ENCODE measurements at places on chromosomes 16 and 17.
A peak's percentile ranks its signal among the peaks of the same experiment; 100 is the strongest.

GRCh38 chr17:74770498-74771318, 5.4 kb downstream of the NAT9 start:
- peak; percentile 78 for DNase-seq

- no peak for DNase-seq
These were observed 213.5 kb downstream of the RAB11FIP4 start for GRCh38 chr17:31604936-31605335.

DNA sequence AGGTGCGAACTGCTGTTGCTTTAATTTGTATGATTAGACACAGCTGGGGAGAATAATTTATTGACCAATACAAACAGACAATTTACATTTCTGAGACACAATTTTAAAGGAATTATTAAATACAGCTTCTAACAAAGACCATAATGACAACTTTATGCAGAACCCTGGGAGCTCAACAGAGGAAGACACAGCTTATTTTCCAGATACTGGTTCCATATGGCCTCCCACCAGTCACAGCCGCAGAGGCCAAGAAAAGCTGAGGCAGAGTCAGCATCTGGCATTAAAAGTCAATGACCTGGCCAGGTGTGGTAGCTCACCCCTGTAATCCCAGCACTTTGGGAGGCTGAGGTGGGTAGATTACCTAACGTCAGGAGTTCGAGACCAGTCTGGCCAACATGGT, 66.1 kb upstream of the BCAR1 start:
- no peak for DNase-seq

GRCh38 chr17:77737442-77738265, 220.8 kb upstream of the TNRC6C start:
- DNase-seq = peak; percentile 8

DNA sequence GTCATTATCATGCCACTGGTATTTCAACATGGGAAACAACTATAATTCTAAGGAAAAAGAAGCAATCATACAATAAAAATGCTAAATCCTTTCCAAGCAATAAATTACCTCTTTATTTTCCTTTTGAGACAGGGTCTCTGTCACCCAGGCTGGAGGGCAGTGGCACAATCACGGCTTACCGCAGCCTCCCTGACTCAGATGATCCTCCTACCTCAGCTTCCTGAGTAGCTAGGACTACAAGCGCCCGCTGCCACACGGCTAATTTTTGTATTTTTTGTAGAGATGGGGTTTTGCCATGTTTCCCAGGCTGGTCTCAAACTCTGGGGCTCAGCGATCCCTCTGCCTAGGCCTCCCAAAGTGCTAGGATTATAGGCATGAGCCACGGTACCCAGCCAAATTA, 24.1 kb downstream of the CNOT1 start:
- no peak for DNase-seq

- no peak for DNase-seq
These were observed 26.7 kb downstream of the CDK5RAP3 start for GRCh38 chr17:47997586-47997985.

- DNase-seq = no peak
These were observed 245.0 kb downstream of the KCNJ2 start for GRCh38 chr17:70414300-70414699.

DNA sequence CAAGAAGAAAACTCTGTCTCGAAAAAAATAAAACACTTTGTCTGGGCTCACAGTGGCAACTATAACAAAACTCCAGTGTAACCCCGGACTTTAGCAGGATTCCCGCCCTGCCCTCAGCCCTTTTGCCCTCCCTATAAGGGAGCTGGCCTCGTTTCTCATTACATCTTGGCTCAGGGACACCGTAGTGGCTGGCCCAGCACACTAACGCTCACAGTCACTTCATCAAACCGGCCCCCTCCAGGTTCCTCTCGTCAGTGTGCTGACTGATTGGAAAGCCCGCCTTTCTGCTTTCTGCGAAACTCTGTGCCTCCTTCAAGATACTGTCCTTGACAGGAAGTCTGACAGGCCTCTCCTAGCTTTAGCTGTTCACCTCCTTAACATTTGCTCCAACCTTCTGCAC, 11.2 kb upstream of the MYO1C start:
- DNase-seq = no peak

DNA sequence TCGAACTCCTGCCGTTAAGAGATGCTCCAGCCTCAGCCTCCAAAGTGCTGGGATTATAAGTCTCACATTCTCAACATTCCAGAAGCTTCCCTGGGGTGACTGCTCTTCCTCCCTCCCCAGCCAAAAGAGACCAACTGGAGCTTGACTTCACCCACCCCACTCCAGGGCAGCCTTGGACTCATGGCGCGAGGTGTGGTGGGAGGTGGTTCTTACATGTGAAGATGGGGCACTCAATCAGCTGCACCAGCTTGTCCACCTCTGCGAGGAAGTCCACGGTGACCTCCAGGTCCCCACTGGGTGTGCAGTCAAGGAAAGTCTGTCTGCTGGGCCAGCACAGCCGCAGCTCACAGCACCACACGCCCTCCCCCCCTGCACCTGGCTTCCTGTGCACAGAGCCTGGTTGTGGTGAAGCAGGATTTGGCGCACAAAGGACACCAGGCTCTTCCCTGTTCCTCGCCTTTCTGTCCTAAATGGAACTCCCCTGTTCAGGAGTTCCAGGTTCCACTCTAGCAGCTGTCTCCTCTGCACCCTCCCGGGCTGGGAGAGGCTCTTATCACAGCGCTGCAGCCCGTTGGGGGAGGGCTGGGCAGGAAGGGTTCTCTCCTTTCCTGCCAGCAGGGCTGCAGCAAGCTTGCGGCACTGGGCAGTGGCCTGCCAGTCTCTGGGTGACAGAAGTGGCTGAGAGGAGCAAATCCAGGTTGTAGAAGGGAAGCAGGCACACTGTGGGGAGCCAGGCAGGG, 9.6 kb upstream of the MTSS2 start:
- DNase-seq = no peak

DNA sequence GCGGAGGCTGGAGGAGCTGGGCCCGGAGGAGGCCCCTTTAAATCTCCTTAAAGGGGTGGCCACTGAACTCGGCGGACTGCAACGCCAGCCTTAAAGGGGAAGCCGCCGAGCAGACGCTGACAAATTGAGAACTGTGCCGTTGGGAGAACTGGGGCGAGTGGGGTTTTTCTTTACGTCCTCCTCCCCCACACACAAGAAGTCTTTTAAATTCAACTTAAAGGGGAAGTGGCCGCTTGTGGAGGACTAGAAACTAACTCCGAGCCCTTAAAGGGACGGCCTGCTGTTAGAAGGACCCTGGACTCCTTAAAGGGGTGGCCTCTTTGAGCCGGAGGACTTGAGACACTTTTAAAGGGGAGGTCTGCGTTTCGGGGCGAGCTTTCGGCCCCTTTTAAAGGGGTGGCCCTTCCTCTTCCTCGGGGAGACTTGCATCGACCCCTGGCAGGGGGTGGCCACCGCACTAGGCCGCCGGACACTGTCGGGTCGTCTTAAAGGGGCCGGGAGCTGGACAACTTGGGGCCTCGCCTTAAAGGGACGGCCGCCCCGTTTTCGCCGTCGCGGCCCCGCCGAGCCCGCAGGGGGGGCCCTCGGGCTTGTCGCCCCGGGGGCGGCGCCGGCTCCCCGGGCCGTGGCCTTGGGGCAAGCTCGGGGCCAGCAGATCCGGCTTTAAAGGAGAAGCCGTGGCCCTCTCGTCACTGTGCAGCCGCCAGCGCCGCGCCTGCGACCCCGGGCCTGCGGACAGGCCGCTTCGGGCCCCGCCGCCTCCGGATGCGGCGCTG, 688 bp downstream of the FBRS start:
- DNase-seq = peak; percentile 75

DNA sequence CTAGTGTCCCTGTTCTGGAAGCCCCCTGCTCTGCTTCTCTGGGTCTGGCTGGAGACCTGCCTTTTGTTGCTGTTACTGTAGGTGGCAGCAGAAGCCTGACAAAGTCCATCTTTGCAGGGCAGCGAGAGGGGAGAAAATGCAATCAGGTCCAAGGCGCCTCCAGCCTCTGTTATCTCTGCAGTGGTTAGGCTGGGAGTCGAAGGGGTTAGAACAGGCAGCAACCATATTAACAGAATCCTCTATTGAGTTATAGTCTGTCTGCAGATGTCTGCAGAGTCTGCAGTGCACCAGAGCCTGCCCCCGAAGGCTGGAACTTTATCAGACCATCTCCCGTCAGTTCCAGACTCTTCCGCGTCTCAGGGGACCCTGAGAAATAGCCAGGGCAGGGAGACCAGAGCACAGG, 404.9 kb upstream of the EEF2KMT start:
- DNase-seq = peak; percentile 24

DNA sequence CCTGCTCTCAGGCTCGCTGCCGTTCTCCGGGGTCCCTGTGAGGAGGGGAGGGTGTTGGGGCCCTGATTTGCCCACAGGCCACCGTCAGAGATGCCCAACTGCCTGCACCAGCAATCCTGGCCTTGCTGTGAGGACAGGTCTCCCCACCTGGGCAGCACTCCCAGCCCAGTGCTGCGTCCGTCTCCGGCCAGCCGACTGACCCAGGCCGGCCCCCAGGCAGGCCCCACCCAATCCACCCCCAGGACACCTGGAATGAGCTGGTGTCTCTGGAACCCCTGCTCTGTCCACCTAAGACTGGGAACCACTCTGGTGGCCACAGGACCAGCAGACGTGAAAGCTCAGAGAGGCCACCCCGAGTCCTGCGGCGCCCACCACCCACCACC, 20.1 kb downstream of the PKD1 start:
- no peak for DNase-seq

DNA sequence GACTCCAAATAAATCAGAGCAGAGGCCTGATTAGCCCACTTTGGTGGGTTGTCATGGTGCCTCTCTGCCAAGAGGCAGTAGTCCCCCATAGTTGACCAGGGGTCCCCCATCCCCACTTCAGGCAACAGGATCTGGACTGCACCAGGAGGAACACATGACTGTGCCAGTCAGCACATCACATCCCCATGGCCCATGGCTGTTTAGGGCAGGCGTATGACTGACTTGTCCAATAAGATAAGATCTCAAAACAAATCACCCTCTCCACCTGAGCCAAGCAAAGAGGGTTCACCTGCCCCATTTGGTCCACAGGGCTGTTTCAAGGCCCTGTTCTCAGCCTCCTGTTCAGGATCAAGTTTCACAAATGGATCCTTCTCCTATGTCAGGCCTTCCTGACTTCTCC, 93.3 kb downstream of the C16orf78 start:
- no peak for DNase-seq

DNA sequence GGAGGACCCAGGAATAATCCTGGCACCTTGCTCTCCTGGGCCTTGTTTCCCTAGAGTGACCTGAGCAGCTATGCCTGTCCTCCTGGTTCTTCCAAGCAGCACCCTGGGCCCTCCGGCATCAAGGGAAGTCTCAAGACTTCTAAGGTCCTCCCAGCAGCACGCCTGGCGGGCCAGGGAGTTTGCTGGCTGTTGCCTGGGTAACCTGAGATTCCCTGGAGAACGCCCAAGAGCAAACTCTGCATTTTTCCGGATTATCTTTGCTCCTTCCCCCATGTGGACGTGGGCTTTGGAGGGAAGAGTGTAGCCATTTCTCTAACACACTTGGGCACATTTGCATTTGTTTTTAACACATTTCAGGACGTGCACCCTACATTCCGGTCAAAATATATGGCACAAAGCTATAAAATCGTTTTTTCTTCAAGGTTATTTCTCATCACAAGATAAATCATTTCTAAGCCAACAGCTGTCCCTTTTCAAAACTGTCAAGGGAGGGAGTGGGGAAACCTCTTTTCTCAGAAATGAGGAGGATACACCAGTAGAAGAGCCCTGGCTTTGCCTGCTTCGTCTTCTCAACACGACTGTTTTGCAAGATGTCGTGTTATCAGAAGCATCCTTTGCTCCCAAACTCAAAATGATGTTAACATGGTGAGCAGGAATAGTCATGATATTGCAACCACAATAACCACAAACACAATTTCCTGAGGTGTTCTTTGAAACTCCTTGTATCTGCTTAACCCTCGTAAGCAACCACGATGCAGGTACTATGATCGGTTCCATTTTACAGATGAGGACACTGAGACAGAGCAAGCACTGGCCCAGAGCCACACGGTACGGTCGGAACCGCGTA, 116.5 kb downstream of the ADCY9 start:
- peak; percentile 35 for DNase-seq

- DNase-seq = no peak
These were observed 524 bp downstream of the STRADA start for GRCh38 chr17:63741143-63741407.

DNA sequence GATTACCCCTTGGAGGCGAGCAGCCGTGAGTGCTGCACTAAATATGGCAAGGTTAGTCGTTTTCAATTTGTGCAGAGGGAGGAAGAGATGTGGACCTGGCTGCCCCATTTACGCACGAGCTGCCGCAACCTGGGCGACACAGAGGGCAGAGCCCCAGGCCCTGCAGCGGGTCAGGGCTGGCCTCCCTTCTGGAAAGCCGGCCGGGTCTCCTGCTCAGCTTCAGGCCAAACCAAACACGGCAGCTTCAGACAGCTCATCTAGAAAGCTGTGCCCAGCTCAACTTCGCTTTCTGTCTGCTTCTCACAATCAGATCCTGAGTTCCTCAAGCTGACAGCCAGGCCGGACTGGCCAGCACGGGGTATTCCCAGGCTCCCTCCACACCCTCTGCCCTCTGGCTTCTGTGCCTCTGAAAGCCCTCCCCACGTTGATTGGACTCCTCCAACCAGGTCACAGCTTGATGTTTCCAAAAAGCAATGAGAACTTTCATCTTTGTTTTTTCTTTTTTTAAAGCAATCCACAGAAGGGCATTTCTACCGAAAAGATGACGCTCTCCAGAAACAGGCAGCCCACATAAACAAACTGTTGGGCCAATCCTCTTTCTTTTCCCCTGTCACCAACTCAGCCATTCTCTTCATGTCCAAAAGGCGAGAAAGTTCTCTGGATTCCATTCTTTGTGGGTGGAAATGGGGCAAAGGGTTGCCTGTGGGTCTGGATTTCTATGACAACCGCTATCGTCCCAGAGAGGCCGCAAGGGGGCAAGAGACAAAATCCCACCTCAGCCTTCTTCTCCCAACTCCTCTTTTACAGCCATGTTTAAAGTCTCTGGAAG, 189.0 kb downstream of the ZFHX3 start:
- DNase-seq = no peak

DNA sequence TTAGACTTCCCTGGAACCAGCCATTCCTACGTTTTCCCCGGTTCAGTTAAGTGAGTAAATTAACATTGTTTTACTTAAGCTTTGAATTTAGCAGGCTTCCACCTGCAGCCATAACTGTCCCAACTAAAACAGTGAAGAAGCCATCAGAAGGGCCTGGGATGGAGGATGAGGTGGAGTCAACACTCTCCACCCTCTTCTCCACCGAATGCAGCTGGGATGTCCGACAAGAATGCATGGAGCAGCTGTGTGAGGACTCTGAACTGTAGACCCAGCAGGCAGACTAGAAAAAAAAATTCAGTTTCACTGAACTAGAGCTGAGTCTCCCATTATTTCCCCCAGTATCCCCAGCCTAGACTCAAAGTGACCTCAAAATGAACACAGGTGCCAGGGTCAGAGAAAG, 114.8 kb downstream of the C16orf95 start:
- DNase-seq = no peak

GRCh38 chr17:76440751-76441362, 12.1 kb downstream of the UBE2O start:
- DNase-seq = no peak

Data from WTC11 (cell line).